Non-pigmented ciliary epithelial cell (primary cell): ENCODE measurements at places on chromosomes 1 and 21.

GRCh38 chr21:34693192-34693810 is 24.5 kb downstream of the CLIC6 start:
- no peak for DNase-seq

GRCh38 chr1:159250638-159251216 is 46.1 kb downstream of the ACKR1 start:
- no peak for DNase-seq

- no peak for DNase-seq
These were observed 8.2 kb upstream of the PIGK start for GRCh38 chr1:77227381-77227780.

GRCh38 chr1:207487636-207488035 is 8.3 kb upstream of the CR1 start:
- DNase-seq: no peak

DNA sequence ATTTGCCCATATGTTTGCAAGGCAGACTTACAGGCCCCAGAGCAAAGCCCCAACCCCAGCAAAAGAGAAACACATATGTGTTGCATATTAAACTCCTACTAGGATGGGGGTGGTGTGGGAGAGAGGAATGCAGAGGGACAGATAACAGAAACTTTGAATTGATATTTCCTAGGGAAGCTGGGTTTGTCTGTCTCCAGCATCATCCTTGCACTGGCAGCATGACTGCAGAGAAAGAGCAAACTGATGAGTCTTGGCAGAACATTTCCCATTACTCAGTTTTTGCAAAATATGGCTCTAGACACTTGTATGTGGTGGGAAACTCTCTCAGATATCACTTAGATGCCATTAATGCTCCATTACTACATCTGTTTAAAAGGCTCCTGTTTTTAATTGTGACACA is 43.8 kb upstream of the MARK1 start:
- DNase-seq: no peak

- DNase-seq: no peak
These were observed 8.4 kb upstream of the GPR153 start for GRCh38 chr1:6269296-6269695.

GRCh38 chr1:10637834-10638558 is 158.4 kb downstream of the CASZ1 start:
- DNase-seq: no peak
